ENCODE measurements at places on chromosomes 6 and 20. TPM values are rescaled to one million over a fixed set of nuclear protein-coding genes. Genes with fewer than 3 reads are reported as not detected.

C4B gene
- 45.4 TPM for total RNA-seq

ATG5 gene
- total RNA-seq = 29.4 TPM

KIAA0408 gene
- 2.4 TPM for total RNA-seq

DNA sequence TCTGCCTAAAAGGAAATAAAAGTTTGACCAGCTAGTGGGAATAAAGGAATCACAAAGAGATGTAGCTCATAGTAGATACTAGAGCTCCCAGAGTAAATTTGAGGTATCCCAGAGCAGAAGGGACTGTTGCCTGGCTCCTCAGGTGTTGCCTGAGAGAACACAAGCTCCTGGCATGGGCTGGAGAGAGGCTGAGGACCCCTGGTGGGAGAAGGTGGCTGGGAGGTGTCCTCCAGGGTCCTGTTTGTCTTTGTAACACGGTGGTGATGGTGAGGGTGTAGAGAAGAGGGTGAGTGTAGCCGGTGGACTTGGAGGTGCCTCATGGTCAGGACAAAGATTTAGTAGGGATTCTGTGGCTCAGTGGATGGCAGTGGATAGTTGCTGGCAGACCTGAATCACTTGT, 28.1 kb upstream of the NNAT start:
- peak; percentile 14 for DNase-seq

DNA sequence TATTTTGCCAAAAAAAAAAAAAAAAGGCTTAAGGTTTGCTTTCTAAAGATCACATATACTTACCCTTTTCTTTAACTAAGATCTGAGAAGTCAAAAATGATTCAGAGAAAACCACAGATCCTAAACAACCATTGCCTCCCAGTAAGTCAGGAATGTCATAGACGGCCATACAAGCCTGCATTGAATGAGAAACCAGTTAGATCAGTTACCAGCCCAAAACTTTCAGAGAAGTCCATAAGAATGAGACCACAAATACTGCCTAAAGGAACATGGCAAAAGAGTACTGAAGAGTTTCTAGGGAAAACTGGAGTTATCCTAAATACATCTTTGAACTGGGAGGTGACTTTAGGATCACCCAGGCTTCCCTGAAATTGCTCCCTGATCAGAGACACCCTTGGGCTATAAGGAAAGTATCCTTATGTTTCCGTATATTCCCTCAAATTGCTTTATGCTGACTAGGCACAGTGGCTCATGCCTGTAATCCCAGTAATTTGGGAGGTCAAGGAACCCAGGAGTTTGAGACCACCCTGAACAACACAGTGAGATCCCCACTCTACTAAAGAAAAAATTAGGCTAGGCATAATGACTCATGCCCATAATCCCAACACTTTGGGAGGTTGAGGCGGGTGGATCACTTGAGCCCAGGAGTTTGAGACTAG, 79.4 kb upstream of the SLC4A11 start:
- DNase-seq = no peak

DNA sequence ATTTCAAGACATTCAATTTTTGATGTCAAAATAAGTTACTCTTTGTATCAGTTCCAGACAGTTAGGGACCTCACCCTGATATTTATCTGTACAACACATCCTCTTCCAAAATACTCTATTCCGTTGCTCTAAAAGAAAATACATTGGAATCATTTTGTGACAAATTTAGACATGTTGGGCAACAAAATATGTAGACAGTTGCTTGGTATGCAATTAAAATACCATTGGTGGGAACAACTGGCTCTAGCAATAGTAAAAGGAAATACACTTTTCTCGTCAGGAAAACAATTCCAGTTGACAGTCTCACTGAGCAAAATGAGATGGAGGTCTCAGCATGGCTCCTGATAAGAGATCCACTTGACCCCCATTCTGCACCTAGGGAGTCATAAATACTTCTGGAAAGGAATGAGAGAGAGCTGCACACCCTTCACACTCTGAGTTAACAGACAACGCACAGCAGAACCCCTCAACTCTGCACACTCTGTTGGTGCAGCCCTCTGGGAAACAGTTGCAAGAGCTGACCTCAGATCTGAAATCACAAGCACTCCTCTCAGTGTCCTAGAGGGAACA, 171.3 kb upstream of the NT5E start:
- no peak for DNase-seq

- no peak for DNase-seq
Measured at GRCh38 chr20:50336661-50337060, 146.0 kb downstream of the CEBPB start.

GRCh38 chr6:74467533-74468215, 738.2 kb downstream of the COL12A1 start:
- DNase-seq = no peak

- DNase-seq = no peak
Measured at GRCh38 chr6:149545258-149545753, 537 bp downstream of the PPIL4 start.

GRCh38 chr6:95384988-95385387, 192.3 kb upstream of the MANEA start:
- no peak for DNase-seq

GRCh38 chr6:39314273-39314795, at the start of gene KCNK17:
Gene KCNK17, minus strand, starts transcription at chr6:39314419. Its CDS starts 99 bp downstream, at chr6:39314320.
- DNase-seq = no peak

- no peak for DNase-seq
Measured at GRCh38 chr6:144785056-144785455, 499.9 kb downstream of the UTRN start.

DNA sequence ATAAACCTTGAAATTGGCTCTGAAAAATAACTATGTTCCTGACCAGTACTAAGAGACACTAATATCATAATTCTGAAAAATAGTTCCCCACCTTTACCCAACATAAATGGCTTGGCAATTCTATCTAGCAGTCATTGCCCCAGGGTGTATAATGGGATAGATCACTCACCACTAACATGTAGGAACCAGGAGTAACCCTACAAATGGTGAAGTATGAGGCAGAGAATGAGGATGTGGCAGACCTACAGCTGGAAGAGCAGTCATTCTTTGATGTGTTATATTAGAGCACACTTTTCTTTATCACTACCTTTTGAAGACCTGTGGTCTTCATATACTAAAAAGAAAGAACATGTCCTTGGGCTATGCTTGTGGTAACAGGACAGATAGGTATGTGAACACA, 136.5 kb upstream of the SYNDIG1 start:
- DNase-seq = no peak

GRCh38 chr20:54726687-54727300, 251.4 kb downstream of the DOK5 start:
- DNase-seq = no peak

DNA sequence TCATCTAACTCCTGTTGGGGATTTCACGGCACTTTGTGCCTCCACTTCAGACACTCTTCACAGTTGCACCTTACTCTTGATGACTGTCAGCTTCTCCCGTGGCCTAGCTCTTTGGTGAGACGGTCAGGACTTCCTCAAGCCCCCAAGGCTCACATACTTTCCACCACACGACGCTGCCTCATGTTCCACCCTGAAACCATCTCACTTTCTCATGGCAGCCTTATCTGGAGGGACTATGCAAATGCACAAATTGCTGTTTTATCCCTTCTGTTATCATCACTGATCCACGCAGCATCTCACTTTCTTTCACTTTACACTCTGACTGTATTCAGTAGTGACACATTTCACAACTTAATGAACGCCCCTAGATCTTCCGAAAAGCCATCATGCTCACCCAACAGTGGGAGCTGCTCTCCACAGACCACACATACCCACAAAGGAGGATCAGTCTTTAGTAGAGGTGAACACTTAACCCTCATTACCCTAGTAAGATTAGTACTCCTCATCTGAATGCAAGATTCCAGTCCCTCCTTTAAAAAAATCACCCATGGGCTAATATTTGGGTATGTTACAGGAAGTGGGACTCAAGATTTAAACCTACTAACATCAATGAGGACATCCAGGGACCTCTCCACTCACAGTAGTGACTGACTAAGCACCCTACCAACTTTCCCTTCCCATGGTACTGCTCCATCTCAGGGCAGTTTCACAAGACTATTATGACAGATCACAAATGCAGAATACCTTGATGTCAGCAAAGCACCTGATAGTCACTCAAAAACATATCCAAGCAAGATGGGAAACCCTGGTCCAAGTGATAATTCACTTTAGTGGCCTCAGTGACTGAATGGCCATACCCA, 35.4 kb downstream of the FYN start:
- DNase-seq = no peak

DNA sequence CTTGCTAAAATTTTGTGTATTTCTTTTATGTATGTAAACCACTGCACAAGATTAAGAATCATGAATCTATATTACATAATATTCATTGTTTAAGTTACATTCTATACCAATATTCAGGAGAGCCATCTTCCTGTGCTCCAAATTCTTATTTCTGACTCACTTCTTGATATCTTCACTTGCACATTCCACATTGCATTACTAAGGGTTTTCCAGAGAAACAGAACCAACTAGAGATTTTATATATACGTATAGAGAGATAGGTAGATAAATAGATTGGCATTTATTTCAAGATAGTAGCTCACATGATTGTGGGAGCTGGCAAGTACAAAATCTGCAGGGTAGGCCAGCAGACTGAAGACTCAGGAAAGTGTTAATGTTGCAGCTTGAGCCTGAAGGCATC, 222.2 kb upstream of the PRSS16 start:
- DNase-seq = no peak

DNA sequence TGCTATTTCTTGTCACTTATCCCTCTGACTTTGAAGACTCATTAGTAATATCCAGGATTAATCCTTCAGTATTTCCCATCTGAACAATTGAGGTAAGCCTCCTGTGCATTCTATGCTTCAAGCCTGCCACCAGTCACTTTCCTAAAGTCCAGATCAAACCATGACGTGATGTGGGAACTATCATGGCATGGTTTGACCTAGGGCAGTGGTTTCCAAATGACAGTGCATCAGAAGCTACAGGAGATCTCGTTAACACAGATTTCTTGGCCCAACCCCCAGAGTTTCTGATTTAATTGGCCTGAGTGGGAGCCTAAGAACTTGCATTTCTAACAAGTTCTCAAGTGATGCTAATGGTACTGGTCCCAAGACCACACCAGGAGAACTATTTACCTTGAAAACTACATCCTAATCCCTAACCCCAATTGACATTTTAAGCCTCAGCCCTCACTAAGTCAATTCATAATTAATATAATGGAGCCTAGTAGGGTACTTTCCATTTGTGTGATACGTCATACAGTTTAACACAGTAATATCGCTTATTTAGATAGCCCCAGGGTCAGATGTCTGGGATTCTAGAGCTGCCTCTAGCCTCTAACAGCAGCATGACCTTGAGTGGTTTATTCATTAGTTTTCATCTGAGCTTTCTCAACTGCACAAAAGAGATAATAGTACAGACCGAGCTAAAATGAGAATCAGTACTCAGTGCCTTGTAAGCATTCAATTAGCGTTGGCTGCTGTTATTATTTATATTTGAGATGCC, 907.6 kb downstream of the TFAP2A start:
- no peak for DNase-seq

GRCh38 chr6:73695619-73696421, at the start of gene CD109:
Gene CD109, plus strand, starts transcription at chr6:73696203. Its CDS starts 13 bp downstream, at chr6:73696216.
- DNase-seq = peak; percentile 86

DNA sequence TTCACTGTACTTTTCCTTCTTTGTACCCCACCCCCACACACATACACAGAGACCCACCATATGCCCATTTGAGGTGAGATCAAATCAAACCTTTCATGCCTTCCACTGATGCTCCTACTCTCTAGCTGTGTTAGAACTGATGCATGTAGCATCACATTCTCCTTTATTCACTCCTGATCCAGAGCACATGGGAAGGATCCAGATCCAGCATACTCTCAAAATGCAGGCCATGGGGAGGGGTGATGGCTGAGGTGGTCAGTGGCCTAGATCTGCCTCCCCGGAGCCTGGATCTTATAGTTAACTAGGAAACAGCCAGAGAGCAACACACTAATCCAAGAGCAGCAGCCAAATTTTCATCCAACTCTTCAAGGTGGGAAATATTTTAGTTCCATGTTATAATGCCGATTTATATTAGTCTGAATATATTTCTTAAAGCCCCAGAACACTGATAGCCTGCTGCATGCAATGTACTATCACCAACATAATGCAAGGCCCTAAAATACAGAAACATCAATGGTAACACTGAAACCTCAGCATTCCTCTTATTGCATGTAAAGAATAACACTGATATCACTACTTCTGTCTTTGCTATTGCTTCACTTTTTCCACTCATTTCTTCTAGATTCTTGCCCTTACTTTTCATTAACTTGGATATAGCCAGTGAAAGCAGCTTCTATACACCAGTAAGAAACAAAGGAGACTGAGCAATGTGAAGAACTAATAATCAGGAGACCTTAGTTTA, 126.8 kb upstream of the BEND6 start:
- no peak for DNase-seq
